Right atrium auricular region (tissue), 2 donors: ENCODE measurements at places on chromosomes 4 and X. TPM values are rescaled to one million over a fixed set of nuclear protein-coding genes. Genes with fewer than 3 reads are reported as not detected.
A peak's percentile ranks its signal among the peaks of the same experiment; 100 is the strongest.

KLHL4 gene
- total RNA-seq: 1.0 TPM

- DNase-seq: no peak
These were observed 29.1 kb downstream of the UCHL1 start for GRCh38 chr4:41285864-41286235.

RRH gene
- not detected for total RNA-seq

GYPB gene
- total RNA-seq: not detected

DNA sequence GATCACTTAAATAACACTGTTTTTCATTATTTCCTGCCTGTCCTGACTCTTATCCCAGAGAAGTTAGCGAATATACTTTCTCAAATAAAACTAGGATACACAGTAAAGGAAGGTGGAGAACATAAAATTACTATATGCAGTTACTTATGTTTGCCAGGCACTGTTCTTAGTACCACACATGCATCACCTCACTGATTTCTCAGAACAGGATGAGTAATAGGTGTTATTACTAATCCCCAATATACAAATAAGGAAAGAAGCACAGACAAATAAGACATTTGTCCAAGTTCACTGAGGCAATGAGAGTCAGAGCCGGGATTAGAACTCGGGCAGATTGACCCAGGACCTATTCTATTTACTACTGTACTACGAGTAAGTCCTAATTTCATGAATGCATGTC, 91.7 kb downstream of the CORIN start:
- no peak for DNase-seq

RAB39B gene
- total RNA-seq: 0.55 TPM

DNA sequence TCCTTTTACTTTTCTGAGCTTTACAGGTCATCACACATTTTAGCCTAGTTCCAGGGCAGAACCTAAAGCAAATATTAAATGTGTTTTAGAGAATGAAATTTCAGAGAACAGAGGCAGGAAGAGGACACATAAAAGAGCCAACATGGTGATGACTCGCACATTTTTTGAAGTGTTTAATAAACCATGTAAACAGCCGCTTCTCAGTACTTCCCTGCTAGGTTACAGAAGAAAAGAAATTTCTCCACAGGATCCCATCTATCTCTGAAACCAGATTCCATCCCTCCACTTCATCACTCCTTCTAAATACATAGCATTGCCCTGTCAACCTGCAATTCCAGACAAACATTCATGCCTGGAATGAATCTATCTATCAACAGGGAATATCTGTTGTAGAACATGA, 949.5 kb upstream of the PCDH7 start:
- DNase-seq: no peak

DNA sequence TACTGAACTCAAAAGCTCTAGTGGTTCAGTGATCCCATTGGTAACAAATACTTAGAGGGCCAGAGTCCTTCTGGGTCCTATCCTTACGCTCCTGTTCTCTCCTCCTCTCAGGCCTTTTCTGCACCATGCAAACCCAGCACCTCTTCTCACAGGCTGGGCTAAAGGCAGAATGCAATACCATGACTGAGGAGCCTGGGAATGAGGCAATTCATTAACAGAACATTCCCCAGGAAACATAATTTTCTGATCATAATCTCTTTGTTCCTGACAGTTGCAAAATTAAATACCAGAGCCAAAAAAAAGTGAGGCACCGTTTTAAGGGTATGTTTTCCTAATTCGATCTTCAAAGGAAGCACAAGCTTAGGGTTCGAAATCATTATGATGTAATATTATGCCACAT, 9.0 kb downstream of the SORBS2 start:
- DNase-seq: no peak

FAAH2 gene
- 1.5 TPM for total RNA-seq

DNA sequence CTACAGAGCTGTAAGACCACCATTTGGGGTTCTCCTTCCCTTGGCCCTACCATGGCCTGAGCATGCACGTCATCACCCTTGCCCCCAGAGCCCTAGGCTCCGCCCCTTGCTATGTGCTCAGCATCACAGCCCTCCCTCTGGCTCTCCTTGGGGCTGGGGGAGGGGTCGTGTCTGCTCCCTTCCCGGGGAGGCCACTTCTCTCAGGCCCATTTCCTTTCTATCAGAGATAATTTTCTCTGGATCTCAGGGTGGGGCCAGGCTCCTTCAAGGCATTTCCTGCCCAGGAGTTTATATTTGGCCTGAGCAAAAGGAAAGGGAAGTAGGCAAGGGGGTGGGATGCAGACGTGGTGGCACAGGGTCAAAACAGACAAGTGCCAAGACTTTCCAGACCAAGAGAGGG, 55.9 kb downstream of the STARD8 start:
- no peak for DNase-seq

DNA sequence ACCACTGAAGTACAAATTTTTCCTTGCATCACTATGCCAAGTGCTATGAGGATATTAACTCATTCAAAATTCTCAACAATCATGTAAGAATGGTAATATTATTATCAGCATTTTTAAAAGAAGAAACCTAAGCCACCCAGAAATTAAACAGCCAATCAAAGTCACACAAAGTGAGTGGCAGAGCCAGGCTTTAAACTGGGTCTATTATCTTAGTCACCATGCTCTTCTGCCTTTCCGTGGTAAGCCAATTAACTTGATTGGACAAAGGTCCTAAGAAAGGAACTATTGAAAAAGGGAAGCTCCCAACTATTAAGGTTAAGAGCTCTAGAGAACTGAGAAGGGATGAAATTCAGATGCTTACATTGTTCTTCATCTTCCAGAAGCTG, 111.5 kb downstream of the ASB9 start:
- DNase-seq: no peak

DNA sequence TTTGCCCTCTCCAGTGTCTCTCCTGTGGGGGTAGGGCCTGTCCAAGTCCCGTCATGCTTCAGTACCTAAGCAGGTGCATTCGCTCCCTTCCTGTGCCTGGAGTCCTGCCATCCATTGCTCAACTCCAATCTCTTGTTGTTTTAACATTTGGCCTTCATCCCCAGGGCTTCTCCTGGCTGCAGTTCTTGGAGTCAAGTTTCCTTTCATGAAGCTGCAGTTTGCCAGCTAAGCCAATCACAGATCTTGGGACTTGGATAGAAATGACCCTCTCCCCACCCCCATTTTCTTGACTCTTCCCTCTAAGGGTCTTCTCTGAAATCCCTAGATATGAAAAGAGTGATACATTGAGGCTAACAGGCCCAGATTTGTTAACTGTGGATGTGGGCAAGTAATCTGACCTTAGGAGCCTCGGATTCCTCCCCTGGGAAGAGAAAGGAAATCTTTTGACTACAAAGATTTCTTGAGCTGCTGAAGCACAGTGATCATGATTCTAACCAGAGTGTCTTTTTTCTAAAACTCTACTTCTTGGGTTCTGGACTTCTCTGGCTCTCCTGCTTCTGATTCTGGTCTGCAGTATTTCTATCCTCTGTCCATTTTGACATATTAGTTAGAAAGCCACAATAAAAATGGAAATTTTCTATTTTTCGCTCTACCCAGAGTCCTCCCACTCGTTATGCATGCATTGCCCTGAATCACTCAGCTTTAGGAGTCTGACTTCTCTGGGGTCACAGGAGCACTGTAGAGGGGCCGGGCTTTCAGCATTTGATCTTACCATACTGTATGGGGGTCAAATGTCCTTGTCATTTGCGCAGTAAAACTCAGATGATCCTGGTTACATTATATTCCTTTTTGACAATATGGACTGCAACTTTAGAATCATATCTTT, 61.0 kb downstream of the CHRNA9 start:
- DNase-seq: no peak

- DNase-seq: no peak
These were observed 17.8 kb downstream of the MFAP3L start for GRCh38 chr4:170008371-170008770.

GRCh38 chrX:154719132-154719675, 31.7 kb downstream of the GAB3 start:
- DNase-seq: no peak

DNA sequence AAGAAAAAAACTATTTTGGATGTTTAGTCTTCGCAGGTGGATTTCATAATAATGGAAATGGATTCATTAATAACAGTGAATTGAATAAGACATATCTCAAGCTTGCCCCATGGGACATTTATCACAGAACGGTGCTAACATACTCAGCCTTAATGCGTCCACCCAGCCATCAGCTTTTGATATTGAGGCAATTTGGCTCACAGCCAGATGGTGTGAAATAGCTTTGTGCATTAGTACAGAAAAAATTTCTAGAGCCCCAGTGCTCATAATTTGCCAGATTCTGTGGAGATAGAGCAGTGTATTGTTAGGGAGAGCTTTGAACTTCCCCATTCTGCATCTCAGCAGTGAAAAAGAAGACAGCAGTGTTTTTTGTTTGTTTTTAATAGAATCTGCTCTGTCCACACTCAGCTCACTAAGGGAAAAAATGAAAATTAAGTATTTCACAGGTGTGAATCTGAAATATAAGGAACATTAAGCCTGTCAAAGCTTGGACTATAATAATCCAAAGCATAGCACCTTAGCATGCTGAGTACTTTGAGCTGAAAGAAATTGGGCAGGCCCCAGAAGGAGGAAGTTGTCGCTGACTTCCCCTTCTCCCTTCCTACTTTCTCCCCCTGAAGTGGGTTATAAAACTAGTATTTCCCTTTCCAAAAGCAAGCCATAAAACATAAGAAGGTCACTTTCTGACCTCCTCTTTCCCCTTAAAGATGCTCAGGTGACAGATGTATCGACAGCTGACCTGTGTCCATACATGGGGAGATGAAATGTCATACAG, 295.8 kb downstream of the MAGEB5 start:
- DNase-seq: no peak

DNAAF6 gene
- not detected for total RNA-seq

DNA sequence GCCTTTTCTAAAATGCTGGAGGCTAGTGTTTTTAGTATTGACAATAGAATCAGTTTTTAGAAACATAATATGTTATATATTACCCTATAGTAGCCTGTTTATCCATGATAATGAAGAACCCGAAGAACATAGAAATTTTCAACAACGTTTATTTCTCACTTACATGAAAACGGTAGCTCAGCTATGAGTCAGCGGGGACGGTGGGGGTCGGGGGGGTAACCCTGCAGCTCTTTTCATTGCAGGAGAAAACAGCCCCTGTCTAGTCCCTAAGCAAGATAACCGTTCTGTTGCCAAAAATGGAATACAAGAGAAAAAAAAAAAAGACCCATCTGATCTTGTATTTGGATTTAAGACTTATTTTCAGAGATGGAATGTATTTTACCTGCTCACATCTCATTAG, 1758.4 kb upstream of the AGA start:
- no peak for DNase-seq

DNA sequence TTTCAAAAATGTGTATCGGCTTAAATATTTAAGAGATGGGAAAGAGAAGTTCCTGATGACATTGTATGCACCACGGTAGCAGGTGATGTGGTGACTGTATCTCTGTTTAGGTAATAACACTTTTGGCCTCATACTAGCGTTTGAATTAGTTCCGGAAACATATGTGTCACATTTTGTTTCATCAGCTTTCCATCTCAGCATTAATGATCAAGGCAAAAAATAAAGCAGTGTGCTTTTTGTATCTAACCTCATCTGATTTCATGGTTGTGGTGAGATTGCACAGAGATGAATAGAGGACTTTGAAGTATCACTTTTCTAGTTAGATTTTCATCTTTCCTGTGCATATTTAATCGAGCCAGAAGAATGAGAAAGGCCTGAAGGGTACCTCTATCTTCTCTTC, 206.4 kb upstream of the SPRY1 start:
- DNase-seq: no peak

ADAM29 gene
- not detected for total RNA-seq

LIMCH1 gene
- 101 TPM for total RNA-seq

DNA sequence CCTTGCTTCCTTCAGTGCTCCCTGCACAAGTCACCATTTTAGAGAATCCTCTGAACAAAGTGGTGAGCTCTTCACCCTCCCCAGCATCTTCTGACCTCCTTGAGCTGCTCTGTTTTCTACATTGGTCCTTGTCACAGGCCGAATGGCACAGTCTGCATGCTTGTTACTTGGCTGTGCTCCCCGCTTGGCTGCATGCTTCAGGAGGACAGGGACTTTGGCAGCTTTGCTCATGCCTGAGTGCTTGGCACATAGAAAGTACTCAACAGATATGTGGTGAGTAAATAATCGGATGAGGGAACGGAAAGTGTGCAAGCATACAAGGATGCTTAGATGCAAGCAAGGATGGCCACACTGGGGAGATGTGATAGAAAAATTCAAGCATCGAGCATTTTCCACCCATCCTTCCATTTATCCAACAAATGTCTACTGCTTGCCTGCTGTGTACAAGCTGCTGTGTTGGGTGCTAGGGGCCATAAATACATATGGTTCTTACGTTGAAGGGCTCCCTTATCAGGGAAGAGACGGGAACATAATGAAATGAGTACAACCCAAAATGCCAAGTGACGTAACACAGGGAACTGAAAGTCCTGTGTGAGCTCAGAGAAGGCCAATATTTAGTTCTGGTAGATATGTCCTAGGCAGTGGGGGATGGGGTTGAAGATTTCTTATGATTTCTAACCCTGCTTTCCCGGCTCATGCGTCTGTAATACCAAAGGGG, 31.2 kb downstream of the SLC2A9 start:
- peak; percentile 59 for DNase-seq

SHISA3 gene
- total RNA-seq: 15.5 TPM

DNA sequence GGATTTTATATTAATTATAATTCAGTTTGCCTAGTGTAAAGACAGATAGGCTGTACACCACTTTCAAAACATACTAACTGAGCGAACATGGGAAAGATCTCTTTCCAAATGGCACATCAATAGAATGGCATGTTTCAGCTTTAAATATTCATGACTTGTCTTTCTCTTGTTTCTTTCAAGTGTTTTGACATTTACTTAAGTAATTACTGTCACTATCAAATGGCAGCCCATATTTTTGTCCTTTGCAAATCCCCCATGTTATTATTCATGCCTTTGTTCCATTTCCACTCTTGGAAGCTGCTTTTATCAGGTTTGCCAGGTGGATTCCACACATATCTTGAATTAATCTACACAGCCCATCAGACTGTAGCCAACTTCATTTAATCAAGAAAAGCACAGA, 89.2 kb upstream of the GLRA2 start:
- no peak for DNase-seq

TCEAL7 gene
- total RNA-seq: 8.0 TPM

DNA sequence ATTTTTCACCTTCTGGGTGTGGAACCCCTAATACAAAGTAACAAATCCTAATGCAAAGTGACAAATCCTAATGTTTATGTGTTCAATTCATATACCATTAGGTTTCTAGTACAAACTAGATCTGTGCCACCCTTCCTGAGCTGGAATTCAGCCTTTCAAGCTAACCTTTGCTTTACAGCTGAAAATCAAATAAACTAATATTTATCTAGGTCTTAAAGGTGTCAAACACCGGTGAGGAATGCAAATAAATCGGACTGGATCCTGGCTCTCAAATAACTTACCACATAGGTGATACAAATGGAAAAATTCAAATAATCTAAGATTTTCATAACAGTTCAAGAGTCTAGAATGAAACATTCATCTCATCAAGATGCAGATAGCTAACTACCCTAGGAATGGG, 11.6 kb downstream of the IRF2 start:
- no peak for DNase-seq

- DNase-seq: no peak
These were observed 124.1 kb upstream of the TBL1X start for GRCh38 chrX:9340598-9341290.
